ENCODE measurements at places on chromosomes 2 and 18.

DNA sequence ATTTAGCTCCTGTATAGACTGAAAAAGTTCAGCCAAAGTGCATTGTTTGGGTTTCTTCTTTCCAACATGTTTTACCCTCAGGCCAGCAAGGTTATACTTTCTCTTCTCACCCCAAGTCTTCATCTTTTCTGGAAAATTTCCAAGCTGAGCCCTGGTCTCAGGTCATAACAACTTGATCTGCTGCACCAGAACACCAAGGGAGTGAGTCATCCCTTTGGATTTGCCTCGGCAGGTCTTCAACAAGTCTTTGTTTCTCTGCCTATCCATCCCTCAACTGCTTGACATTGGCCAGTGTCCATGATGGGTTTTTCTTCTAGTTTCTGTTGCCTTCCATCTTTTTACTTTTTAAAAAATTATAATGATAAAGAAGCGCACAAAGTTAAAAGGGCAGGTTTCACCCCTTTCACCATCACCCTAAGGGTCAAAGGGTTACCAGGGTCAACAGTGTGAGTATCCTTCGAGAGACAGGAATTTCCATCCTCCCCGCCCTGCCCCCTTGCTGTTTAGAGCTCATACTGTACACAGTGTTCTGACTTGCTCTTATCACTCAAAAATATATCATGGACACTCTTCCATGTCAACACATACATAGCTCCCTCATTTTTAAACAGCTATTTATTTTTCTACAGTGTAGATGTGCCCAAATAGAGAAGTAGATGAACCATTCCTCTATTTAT lies 5.7 kb upstream of the SPATS2L start:
- DNase-seq, result no peak

DNA sequence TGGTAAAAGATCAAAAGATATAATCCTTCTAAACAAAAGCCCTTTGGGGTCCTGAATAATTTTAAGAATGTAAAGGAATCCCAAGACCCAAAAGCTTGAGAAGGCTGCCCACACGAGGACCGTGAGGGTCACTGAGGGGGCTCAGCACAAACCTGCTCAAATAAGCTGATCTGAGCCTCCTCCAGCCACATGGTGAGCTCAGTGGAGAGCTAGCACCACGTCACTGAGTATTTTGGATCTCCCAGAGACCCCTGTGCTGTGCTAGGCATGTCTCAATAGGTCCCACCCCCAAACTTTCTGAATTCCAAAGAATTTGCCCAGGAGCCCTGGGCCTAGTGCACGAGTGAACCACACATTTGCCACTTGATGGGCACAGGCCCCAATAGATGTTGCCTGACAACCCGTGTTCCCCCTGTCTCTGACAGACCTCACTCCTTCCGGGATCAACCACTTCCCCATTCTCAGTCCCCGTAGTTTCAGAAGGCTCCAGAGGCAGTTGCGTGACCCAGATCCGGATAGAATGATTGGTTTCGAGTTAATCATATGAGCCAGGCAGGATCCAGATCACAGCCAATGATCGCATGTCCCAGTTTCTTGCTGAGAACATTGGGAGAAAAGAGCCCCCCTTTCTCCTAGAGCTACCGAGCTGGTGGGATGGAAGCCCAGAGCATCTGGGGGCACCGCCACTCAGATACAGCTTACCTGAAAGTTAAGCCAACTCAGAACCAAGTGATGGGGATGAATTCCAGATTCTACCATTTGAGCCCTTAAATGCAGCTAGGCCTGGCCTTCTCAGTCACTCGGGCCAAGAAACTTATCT lies 203.8 kb downstream of the TNS1 start:
- peak; percentile 79 for DNase-seq

GRCh38 chr2:119766944-119767343 lies 7.2 kb downstream of the PTPN4 start:
- DNase-seq, result no peak

DNA sequence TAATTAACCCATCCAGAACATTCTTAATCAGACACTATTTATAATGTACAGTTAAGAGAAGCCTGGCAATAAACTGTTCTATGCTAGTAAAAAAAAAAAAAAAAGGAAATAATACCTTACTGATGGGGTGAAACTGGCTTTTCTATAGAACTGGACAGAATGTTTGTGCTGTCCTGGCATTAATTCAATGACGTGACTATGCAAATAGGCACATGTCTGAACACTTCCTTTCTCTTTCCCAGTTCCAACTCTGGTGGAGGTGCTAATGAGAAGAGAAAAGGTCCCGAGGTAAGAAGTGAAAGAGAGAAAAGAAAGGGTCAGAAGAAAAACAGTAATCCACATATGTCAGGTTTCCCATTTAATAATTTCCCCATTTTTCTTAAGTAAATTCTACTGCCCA lies 508.4 kb downstream of the ZEB2 start:
- no peak for DNase-seq

- no peak for DNase-seq
Measured at GRCh38 chr18:55186588-55186987, 227.3 kb upstream of the CCDC68 start.

DNA sequence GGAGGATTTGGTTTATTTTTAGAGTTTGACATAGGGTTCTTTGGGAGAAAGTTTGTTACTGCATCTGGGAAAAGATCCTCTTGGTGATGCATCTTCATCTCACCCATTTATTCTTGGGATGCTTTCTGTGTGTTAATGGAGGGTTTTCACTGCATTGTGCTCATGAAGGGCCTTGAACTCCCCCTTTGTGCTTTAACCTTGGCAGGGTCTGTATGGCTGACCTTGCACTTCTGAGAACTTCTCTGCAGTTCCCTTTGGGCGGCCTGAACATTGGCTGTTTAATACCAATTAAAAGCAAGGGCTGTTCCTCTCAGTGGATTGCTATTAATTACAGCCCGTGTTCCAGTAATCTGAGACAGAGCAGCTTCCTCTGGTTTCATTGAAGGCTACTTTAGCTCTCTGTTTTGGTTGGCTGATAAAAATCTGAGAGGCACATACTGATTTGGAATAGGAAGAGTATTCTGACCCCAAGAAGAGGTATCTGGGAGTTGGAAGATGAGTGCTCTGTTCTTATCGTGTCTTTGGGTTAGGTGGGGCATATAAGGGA lies 37.5 kb downstream of the FMNL2 start:
- no peak for DNase-seq

GRCh38 chr2:28427741-28428415 lies 35.2 kb downstream of the FOSL2 start:
- no peak for DNase-seq

DNA sequence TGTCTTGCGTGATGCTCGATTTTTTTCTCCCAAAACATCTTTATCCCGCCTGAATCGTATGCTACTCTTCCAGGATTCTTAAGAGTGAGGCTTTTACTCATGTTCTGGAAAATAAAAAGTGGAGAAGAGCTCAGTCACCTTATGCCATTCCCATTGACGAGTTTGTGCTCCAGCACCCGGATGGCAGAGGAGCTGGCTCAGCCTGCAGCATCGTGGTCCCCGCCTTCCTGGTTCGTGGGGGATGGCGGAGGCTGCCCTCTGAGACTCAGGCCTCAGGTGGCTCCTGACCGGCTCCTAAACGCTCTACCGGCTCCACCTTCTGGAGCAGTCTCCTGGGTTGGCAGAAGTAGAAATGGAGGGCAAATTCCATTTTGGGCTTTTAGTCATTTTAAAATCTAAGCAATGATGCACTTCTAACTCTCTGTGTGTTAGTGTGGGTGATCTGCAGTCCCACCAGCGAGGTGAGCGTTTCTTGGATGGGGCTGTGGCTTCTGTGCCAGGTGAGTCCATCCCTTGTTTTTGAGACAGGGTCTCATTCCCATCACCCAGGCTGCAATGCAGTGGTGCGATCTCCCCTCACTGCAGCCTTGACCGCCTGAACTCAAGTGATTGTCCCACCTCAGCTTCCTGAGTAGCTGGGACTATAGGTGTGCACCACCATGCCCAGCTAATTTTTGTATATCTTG lies 27.8 kb downstream of the RTP5 start:
- DNase-seq, result no peak

GRCh38 chr2:237512774-237513466 lies 25.9 kb downstream of the MLPH start:
- peak; percentile 91 for DNase-seq

DNA sequence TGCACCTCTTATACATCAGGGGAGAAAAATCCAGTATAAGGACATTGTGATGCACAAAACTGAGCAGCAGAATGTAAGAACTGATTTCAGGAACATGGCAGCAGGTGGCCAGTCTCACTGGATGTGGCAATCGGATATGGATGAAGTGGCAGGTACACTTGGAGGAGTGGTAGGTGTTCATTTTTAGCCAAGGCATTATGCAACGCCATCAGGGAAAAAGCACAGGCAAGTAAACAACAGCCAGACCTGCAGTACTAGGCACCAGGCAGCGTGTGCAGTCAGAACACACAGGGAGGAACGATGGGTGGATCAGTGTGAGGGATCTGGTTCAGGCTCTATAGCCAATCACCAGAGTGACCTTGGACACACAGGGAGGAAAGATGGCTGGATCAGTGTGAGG lies 77.4 kb upstream of the GCFC2 start:
- no peak for DNase-seq

DNA sequence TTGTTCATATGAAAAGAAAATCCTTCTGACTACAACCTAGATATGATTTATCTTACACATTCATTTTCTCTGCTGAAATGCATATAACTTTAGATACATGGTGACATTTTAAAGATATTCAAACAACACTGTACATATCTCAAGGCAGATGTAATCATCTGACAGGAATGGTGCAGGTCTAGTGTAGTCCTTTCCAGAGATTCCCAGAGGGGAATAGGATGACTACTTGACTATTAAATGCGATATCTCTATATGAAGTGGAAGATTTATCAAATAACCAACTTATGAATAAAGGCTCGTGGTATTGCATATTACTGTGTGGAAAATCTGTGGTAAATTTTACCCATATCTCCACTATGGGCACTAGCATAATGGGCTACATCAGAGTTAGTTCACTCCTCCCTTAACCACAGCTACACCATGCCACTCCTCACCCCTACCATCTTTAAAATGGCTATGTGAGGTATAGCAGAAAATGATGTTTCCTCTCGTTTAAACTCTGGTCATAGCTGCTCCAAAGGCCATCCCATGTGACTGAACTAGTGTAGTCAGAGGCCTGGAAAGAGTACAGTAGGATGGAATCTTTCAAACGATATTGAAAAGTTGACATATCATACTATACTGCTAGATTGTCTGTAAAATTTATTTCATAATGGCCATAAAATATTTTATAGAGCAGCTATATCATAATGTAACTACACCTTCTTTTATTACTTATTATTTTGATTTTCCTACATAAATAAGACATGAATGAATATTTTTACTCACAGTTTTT lies 9.1 kb upstream of the ITPRID2 start:
- no peak for DNase-seq

DNA sequence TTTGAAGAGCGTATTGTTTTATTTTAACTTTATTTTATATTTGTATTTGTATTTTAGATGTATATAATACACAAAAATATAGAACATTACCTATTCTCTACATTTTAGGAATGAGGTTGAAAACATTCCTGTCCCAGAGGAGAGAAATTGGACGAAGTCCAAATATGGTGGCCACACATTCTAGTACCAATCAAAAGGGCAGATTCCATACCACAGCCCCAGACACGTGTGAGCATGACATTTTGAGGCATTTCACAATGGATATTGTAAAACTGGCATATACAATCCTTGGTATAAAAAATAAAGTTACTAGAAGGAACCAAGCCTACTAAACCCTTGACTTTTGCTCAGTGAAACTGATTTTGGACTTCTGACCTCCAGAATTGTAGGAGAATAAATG lies 50.6 kb downstream of the C2orf76 start:
- no peak for DNase-seq

DNA sequence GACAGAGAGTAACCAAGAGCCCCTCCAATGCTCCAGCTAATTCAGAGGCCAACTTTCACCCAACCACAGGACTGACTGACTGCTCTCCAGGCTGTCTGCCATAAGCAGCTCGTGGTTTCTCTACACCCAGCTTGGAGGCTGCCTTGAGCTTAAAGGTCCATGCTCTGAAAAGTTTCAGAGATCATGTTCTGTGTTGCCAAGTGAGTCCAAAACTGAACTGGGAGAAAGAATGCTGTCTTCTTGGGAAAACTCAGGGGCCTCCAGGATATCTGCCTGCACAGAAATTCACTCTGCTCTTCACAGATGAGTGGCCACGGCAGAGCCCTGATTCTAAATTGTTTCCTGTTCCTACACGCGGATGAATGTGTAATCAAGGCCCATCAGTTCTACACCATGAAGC lies 51.1 kb downstream of the LPIN2 start:
- no peak for DNase-seq

GRCh38 chr18:61935362-61935761 lies 42.6 kb upstream of the RNF152 start:
- DNase-seq, result no peak

- no peak for DNase-seq
Measured at GRCh38 chr2:107728586-107728985, 98.1 kb upstream of the RGPD4 start.

- no peak for DNase-seq
Measured at GRCh38 chr18:9139400-9140039, 2.9 kb downstream of the ANKRD12 start.

- no peak for DNase-seq
Measured at GRCh38 chr18:40852406-40852805, 1102.6 kb upstream of the PIK3C3 start.

- no peak for DNase-seq
Measured at GRCh38 chr2:56167616-56168562, 15.9 kb upstream of the CCDC85A start.

- no peak for DNase-seq
Measured at GRCh38 chr18:56890632-56891031, 239.5 kb downstream of the WDR7 start.

DNA sequence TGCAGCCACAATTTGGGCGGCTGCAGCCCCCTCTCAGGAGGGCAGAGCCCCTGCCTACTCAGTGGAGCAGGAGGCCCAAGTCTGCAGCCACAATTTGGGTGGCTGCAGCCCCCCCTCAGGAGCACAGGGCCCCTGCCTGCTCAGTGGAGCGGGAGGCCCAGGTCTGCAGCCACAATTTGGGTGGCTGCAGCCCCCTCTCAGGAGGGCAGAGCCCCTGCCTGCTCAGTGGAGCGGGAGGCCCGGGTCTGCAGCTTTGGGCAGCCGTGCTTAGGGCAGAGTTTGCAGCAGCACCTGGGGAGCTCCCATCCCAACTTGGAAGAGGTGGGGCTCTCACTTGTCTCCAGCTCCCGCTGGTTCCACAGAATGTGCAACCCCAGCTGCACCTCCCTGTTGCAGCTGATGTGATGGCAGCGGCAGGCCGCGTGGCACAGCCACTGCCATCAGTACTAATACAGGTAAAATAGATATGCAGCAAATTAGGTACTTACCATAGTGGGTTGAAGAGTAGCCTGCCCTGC lies 99.4 kb downstream of the TWIST2 start:
- DNase-seq, result no peak

DNA sequence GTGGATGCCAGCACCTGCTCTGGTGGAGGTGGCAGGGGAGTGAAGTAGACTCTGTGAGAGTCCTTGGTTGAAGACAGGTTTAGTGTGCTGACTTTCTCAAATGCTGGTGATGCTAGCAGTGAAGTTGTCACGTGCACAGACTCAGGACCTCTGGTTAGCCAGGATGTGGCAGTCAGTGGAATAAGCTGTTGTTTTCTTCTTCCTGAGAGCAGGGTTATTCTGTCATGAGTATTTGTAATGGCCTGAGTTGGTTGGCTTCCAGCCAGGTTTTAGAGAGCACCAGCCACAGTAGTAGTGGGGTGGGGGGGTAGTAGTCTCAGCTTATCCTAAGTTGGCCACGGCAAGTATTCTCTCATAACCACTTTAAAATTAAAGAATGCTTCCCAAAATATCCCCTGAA lies 238.5 kb upstream of the FBXO11 start:
- DNase-seq, result no peak

- no peak for DNase-seq
Measured at GRCh38 chr2:190664240-190664639, 15.4 kb downstream of the NAB1 start.

- no peak for DNase-seq
Measured at GRCh38 chr2:44237221-44237620, 38.1 kb upstream of the SLC3A1 start.
